Aorta (tissue), 5 donors: ENCODE measurements at places on chromosomes 2 and 18. TPM values are rescaled to one million over a fixed set of nuclear protein-coding genes. Genes with fewer than 3 reads are reported as not detected.

The EML6 gene
- total RNA-seq, result 2.6 TPM

The HOXD3 gene
- total RNA-seq, result 13.4 TPM

The DNER gene
- 0.45 TPM for total RNA-seq

The RRM2 gene
- total RNA-seq, result 4.3 TPM

The UGT1A3 gene
- total RNA-seq, result not detected

The AMER3 gene
- not detected for total RNA-seq

The HAT1 gene
- 27.8 TPM for total RNA-seq

The MDH1B gene
- 0.93 TPM for total RNA-seq

The BCS1L gene
- 21.1 TPM for total RNA-seq

DNA sequence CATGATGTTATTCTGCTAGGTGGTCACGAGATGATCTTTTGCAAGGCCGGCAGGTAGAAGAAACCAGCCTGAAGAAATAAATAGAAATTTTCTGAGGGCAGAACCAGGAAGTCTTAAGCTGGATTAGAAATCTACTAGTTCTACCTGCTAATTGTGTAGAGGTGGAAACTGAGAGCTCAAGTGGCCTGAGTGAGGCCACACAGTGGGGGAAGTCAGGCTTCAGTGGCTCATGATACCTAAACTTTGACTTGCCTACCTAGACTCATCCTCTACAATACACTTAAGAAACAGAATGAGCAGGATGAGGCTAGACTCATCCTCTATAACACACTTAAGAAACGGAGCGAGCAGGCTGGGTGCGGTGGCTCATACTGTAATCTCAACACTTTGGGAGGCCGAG is 134.9 kb upstream of the NDUFV2 start:
- H3K27me3 ChIP-seq, result no peaks in the 10 kb centered on the region
- H3K4me3 ChIP-seq, result no peak overlapping the region
- H3K27ac ChIP-seq, result no peak overlapping the region
- DNase-seq, result no peak

DNA sequence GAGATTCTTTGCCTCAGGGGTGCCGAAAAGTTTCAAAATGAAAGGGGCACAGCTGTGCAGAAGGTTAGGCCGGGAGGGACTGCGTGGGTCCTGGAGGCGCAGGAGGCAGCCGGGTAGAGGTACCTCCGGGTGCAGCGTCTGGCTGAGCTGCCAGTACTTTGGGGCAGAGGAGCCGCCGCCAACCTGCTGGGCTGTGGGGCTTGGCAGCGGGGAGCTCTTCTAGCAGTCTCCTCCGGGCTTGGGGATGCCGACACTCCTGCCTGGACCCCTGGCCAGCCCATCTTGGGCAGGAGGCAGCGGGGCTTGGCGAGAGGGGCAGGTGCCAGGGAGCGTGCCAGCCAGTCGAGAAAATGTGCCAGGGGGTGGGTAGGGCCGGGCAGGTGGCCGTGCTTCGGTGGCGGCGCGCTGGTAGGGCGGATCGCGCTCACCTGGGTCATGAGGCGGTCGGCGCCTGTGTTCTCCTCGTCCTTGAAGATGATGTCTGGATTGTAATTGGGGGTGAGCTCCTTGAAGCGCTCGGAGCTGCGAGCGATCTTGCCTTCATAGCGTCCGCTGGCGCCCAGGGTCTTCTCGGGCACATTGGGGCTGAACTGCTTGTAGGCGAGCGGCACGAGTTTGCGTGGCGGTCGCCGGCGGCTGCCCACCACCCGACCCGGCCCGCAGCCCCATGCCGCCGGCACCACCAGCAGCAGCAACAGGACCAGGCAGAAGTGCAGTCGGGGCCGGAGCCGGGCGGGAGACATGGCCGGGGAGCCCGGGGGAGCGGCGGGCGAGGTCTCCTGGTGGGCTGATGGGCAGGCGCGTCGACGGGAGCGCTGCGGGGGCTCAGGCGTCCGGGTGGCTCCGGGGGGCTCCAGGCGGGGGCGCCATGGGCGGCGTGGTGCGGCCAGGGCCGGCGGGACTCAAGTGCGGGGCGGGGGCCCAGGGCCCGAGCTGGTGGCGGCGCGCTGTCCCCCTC is 717 bp downstream of the IHH start:
- DNase-seq, result no peak
- H3K36me3 ChIP-seq, result no peaks in the 10 kb centered on the region
- no peak overlapping the region for H3K4me3 ChIP-seq
- H3K27ac ChIP-seq, result no peak overlapping the region
- H3K27me3 ChIP-seq, result no peaks in the 10 kb centered on the region

- no peak for DNase-seq
- no peaks in the 10 kb centered on the region for H3K36me3 ChIP-seq
These were observed 94.6 kb upstream of the MCFD2 start for GRCh38 chr2:47010176-47010575.

DNA sequence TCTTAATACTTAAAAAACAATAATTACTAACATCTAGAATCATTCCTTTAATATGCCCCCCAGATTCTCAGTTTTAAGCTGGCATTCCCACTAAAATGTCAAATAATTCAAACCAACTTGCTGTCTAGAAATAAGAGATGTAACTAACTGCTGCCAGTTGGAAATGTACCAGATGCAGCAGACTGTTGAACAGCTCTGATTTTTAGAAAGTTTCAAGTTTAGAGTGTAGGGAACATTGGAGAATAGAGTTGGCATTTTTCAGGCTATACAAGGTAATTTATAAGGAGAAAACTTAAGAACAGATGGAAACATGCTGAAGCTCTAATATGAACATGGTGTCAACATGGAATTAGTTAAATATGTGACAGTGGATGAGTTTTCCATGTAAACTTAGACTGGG is 101.4 kb downstream of the PTRHD1 start:
- H3K27me3 ChIP-seq, result no peaks in the 10 kb centered on the region
- H3K4me3 ChIP-seq, result no peak overlapping the region
- no peak for DNase-seq
- H3K36me3 ChIP-seq, result no peaks in the 10 kb centered on the region
- H3K27ac ChIP-seq, result no peak overlapping the region

DNA sequence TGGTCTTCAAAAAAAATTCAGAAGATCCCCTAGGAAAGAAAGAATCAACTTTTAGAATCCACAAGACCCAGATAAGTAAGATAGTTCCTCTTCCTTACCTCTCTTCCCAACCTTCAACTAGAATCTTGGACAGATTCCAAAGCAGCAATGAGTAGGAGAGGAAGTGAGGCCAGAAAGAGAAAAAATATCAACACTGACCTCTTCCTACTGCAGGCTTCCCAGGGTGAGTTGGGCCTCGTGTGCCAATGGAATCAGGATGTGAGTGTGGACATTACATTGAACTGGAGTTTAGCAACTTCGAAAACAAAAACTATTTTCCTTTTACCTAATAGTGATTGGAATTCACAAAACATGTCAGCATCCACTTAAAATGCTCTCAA is 102.5 kb upstream of the PIEZO2 start:
- no peak overlapping the region for H3K27ac ChIP-seq
- no peaks in the 10 kb centered on the region for H3K27me3 ChIP-seq
- DNase-seq, result no peak
- no peaks in the 10 kb centered on the region for H3K4me1 ChIP-seq
- no peak overlapping the region for H3K4me3 ChIP-seq

DNA sequence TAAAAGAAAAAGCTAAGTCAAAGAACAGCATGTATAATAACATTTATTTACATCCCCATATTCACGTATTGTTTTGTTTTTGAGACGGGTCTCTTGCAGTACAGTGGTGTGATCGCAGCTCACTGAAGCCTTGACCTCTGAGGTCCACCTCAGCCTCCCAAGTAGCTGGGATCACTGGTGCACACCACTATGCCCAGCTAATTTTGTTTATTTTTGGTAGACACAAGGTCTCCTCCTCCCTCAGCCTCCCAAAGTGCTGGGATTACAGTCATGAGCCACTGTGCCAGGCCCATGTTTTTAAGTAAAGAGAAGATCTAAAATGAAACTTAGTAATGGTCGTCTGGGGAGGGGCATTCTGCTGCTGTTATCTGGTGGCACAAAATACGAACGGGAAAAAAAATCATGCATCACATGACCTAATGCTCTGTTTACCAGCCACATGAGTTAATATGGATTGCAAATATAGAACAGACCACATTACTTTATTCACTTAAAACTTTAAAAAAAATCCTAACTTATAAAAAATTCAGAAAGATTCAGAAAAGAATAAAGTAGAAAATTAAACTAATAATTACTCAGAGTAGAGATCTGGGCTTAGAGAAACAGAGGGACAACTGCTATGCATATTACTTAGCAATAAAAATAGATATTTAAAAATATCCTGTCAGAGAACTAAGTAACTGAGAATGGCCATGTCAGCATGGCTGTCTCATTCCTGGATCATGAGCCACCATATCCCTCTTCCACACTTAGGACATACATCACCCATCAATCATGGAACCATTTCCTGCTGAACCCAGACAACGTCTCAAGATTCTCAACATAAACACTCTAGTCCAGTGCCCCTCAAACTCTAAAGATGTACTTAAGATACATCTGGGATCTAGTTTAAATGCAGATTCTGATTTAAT is 7.3 kb downstream of the MMADHC start:
- H3K4me1 ChIP-seq, result peaks cover 8% of the 10 kb centered on the region
- H3K27ac ChIP-seq, result no peak overlapping the region
- DNase-seq, result no peak

GRCh38 chr2:199488772-199489400 is 31.1 kb upstream of the SATB2 start:
- H3K27ac ChIP-seq, result no peak overlapping the region
- H3K4me1 ChIP-seq, result no peaks in the 10 kb centered on the region
- no peak for DNase-seq
- H3K4me3 ChIP-seq, result no peak overlapping the region
- no peaks in the 10 kb centered on the region for H3K27me3 ChIP-seq
- H3K36me3 ChIP-seq, result no peaks in the 10 kb centered on the region

DNA sequence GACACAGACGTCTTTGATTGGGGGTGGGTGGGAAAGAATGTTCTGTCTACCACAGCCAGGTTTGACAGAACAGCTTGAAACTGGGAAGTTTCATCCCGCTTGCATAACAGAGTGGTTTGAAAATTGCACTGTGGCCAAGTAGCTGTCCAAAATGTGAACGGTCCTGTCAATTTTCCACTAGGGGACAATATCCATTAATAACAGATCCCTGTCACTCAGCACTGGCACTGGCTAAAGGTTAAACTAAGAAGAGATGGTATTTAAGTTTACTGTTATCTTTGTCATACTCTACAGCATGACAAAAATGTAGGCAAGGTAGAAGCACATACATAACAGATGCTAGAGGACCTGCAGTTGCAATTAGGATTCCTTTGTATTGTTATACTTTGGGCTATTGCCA is 55.6 kb upstream of the ACMSD start:
- no peak overlapping the region for H3K27ac ChIP-seq
- H3K36me3 ChIP-seq, result no peaks in the 10 kb centered on the region
- no peak for DNase-seq
- no peaks in the 10 kb centered on the region for H3K27me3 ChIP-seq

DNA sequence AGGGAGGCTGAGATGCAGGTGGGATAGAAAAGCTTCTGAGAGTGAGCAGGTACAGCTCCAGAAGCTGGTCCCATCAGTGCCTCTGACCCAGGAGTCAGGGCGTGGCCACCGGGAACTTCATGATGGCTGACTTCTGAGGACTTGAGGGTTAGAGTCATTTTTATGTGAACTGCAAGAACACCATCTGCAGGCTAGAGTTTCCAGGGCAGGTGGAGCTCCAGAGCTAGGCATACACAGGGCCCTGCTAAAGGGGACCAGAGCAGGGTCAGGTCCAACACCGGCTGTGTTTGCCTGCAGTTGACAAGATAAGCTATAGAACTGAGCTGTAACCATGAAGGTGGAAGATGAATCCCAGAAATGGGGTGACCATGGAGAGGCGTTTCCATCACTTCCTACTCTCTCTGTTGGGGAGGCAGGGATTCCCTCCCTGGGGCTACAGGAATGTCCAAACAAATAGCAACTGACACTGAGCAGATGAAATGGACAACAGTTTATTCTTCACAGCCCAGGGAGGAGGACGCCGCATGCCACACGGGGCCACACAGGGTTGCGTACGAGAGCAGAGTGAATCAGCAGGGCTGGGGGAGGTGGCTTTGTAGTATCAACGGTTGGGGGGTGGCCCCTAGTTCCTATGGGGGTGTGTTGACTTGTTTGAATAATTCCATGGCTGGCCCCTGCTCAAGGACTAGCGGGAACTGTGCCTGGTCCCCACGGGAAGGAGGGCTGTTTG is 77.6 kb upstream of the ZNF516 start:
- H3K27ac ChIP-seq, result no peak overlapping the region
- no peak overlapping the region for H3K4me3 ChIP-seq
- H3K36me3 ChIP-seq, result no peaks in the 10 kb centered on the region
- no peaks in the 10 kb centered on the region for H3K4me1 ChIP-seq
- no peaks in the 10 kb centered on the region for H3K27me3 ChIP-seq

DNA sequence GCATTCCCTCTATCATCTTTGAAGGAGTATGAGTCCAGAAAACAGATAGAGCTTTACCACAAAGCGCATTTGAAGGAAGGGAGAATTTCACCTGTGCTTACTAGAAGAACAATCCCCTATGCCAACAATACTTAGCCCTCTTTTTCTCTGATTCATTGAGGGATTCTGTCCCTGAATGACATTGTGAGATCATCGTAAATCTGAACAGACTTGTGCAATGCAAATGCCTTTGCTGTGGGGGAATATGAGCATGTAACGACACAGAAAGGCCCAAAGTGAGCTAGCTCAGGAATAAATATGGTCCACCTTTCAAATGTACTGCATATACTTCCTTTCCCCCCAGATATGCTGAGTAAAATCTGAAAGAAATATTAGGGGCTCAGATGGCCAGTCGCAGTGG is 67.6 kb downstream of the SCN1A start:
- no peaks in the 10 kb centered on the region for H3K36me3 ChIP-seq
- H3K27me3 ChIP-seq, result no peaks in the 10 kb centered on the region

DNA sequence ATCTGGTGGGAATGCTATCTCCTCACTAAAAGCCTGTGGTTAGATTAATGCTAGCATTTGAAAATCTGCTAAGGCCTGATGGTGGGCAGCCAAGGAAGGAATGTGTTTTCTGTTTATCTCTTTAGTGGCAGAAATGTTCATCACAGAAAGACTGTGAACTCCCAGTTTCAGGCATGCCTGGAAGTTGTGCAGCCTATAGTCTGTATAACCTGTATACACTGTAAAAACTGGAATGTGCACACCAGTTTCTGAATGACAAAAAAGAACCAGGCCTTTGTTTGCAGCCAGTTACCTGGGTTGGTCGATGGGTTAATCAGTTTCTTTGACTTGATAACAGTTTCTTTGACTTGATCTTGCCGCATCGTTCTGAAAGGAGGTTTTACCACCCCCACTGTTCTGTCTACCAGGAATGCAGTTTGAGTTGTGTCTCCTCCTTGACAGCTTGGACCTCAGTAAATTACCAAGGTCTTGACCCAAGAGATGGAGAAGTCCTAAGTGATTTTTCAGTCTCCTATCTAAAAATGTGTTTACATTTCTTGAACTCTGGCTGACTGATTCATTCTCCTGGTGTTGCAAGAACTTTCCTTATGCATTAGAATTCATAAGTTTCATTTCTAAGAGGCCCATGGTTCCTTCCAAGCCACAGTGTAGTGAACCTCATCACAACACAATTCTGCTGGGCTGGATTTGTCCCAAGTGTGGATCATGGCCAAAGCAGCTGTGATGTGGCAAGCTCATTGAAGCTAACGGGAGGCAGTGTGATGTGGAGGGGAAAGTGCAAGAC is 62.2 kb downstream of the KIAA2012 start:
- H3K4me1 ChIP-seq, result no peaks in the 10 kb centered on the region
- H3K27ac ChIP-seq, result no peak overlapping the region
- H3K36me3 ChIP-seq, result no peaks in the 10 kb centered on the region
- no peak overlapping the region for H3K4me3 ChIP-seq
- H3K27me3 ChIP-seq, result no peaks in the 10 kb centered on the region
